ENCODE measurements at places on chromosomes 16 and 17.
A peak's percentile ranks its signal among the peaks of the same experiment; 100 is the strongest.

- DNase-seq: no peak
Observed at GRCh38 chr17:76275382-76276068, 10.4 kb downstream of the UBALD2 start.

DNA sequence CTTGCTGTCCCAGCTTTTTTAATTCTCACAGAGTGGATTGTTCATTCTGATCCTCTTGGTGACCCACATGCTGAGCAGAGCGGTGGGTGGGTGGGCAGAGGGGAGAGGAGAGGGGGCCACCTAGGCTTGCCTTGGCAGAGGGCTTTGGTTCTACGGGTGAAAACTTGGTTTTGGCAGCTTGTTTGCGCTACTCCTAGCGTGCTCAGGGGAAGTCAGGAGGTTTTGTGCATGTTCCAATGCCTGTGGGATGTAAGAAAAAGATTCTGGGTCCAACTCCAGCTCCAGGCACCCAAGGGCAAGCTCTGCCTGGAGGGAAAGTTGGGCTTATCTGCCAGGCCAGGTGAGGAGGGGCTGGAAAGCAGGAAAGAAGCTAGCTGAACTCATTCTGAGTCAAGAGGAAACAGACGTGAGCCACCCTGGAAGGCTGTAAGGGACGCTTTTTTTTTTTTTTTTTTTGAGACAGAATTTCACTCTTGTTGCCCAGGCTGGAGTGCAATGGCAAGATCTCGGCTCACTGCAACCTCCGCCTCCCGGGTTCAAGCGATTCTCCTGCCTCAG, 169.1 kb downstream of the WSCD1 start:
- DNase-seq: no peak

- no peak for DNase-seq
Observed at GRCh38 chr16:66911112-66911511, 7.6 kb downstream of the CDH16 start.

GRCh38 chr16:3564130-3564888, 12.9 kb downstream of the NLRC3 start:
- no peak for DNase-seq

DNA sequence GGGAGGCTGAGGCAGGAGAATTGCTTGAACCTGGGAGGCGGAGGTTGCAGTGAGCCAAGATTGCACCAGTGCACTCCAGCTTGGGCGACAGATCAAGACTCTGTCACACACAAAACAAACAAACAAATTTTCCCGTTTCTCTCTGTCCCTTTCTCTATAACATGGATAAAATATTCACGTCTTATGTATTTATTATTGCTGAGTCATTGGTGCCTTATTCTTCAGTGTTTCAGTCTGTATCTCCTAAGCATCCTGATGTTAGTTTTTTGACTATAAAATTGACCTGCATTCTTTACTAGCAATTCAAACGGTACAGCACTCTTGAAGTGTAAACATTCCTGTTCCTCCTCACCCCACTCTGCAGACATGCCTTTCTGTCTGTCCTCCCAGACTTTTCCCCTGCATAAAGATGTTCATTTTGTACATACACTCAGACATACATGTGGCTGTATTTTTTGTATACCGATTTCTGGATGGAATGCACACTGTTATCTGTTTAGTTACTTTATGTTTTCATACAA, 16.4 kb downstream of the DHODH start:
- no peak for DNase-seq

DNA sequence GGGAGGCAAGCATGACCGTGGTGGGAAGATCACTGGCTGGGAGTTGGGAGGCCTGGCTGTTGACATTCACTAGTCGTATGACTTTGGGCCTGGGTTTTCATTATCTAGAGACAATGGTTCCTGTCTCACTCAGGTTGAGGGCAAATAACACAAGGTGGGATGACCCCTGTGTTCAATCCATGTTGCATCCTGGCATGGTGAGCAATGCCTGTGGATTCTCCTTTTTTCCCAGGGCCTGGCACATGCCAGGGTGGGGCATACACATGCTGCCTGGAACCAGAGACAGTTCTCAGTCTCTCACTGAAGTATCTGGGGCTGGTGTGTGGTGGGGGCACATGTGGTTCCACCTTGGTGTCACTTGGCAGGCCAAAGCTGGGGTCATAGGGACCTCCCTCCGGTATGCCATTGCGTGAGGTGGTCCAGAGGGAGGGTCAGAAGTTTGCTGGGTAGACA, 5.4 kb downstream of the THRA start:
- DNase-seq: no peak

GRCh38 chr16:69566981-69567680, 1.4 kb downstream of the NFAT5 start:
- DNase-seq: no peak

- DNase-seq: no peak
Observed at GRCh38 chr16:81899601-81900000, 111.7 kb downstream of the SDR42E1 start.

GRCh38 chr17:74211912-74212208, 1.5 kb upstream of the TTYH2 start:
- DNase-seq: no peak

DNA sequence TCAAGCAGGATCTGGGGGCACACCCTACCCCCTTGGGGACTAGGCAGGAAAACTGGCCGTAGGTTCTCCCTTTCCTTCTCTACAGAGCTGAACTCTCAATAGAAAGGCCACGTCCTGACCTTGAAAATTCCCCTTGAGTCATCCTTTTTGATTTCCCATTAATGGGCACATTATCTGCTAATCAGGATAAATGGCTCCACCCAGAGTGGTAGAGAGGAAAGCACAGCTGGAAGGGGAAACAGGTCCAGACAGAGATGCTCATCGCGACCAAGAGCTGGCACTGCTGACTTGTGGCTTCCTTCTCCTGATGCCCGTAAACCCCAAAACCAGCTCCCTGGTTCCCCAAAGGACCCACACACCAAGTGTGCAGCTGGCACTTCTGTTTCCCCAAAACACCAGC, 206.5 kb upstream of the CDH5 start:
- DNase-seq: peak; percentile 39

DNA sequence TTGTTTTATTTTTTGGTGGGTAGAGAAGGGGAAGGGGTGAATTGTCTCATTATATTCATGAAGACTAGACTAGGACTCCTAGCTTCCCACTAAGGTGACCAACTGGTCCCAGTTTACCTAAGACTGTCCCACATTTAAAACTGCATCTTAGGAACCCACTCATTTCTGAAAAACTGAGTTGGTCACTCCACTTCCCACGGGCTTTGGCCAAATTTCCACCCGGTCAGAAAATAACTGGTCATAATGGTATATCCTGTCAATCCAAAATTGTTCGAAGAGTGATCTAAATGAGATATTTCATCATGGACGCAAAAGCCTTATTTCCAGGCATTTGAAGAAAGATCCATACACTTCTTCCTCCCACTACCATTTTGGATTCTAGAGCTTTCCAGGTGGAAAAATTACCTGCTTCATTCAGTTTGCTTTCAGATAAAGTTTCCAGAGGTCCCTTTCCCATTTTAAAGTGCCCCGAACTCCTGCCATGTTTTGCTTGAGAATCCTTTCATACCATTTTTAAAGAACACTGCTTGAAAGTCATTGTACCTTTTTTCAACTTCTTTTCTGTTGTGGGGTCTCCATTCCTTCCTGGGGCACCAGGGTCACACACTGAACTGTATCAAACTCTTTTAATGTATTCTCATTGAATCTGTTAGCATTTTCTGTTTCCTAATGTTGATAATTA, 21.8 kb upstream of the ZFHX3 start:
- DNase-seq: no peak

- DNase-seq: no peak
Observed at GRCh38 chr17:66637491-66637890, 197.4 kb upstream of the CACNG5 start.

Data from EH (cell line).